ENCODE measurements at places on chromosomes 16 and 17.
A peak's percentile ranks its signal among the peaks of the same experiment; 100 is the strongest.

GRCh38 chr17:74213861-74214391, 555 bp downstream of the TTYH2 start:
- peak; percentile 71 for DNase-seq

- no peak for DNase-seq
These were observed 99.0 kb downstream of the CA4 start for GRCh38 chr17:60248618-60249289.

DNA sequence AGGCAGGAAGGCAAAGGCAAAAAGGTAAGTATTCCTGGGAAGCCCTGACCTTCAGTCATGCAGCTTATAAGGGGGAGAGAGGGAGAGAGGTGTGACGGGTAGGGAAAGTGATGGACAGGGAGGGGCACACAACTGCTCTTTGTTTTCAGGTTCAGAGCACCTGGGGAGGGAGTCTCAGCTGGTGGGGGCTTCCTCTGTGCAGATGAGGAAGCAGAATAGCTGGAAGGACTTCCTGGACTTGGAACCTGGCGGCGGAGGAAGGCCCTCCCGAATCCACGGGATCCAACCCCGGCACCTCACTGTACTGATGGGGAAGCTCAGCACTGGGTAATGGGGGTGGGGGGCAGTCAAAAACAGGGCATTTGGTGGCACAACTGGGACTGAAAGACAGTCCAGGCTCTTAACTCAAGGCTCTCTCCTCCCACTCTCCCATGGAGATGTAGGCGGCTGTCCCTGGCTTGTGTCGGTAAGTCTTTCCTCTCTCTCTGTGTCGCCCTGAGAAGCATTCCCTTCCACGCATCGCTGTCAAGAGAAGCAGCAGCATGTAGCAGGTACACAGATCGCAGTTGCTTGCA, 11.9 kb upstream of the PITPNM3 start:
- no peak for DNase-seq

DNA sequence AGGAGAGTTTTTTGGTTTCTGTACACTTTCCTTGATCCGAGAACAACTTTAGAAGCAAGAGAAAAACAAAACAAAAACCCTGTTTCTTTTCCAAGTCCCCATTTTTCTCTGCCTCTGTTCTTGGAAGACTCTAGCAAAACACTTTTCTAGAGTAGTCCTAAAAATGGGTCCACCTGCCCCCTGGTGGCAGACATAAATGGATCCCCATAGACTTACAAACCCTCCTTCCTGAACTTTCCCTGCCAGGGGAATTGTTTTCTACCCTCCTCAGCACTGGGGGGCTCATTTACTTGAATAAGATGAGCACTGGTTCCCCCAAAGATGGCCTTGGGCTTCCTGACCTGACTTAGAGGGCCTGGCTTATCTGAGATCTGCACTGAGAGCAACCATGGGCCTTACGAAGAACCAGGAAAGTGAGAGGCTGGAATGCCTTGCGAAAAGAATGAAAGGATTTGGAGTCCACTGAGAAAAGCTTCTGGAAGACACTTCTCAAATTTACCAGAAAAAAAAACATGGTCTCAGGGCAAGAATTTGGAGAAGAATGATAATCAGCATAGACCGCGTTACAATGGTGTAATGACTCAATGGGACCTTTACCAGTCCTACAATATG, 48.0 kb upstream of the CDYL2 start:
- peak; percentile 22 for DNase-seq

Measured in Kasumi-1 (cell line).